ENCODE measurements at places on chromosomes 4 and X. TPM values are rescaled to one million over a fixed set of nuclear protein-coding genes. Genes with fewer than 3 reads are reported as not detected.

DNA sequence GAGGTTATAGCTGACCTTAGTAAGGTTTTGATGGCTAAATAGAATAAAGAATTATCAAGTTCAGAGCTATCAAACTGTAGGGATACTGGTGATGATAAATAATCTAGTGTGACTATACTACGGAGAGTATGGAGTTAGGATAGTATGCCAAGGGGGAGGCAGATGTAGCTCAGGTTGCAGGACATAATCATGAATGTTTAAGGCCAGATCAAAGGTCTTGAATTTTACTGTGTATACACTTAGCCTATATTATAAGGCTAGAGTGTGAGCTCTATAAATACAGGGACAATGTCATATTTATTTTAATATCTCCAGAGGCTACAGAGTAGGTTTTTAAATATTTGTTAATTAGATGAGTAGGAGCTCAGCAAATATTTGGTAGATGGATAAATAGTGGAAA lies 131.1 kb upstream of the STIM2 start:
- no peak for DNase-seq

- no peak for DNase-seq
Observed at GRCh38 chr4:64250488-64250887, 158.8 kb downstream of the TECRL start.

DNA sequence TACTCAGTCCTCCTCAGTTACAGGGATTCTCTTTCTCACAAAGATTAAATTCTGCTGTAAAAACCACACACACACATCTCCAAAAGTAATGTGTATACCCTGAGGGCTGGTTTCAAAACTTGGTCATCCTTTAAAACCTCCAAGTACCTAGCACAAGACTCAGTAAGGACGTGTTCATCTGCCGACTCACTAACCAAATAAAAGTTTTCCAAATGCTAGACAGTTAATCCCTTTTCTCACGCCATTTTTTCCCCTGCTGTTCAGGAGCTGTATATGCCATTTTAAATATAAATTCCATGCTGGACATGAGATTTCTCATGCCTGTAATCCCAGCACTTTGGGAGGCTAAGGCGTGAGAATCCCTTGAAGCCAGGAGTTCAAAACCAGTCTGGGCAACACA lies 3.9 kb upstream of the SAT1 start:
- DNase-seq, result no peak

Gene FAAH2
- 0.23 TPM for polyA plus RNA-seq

DNA sequence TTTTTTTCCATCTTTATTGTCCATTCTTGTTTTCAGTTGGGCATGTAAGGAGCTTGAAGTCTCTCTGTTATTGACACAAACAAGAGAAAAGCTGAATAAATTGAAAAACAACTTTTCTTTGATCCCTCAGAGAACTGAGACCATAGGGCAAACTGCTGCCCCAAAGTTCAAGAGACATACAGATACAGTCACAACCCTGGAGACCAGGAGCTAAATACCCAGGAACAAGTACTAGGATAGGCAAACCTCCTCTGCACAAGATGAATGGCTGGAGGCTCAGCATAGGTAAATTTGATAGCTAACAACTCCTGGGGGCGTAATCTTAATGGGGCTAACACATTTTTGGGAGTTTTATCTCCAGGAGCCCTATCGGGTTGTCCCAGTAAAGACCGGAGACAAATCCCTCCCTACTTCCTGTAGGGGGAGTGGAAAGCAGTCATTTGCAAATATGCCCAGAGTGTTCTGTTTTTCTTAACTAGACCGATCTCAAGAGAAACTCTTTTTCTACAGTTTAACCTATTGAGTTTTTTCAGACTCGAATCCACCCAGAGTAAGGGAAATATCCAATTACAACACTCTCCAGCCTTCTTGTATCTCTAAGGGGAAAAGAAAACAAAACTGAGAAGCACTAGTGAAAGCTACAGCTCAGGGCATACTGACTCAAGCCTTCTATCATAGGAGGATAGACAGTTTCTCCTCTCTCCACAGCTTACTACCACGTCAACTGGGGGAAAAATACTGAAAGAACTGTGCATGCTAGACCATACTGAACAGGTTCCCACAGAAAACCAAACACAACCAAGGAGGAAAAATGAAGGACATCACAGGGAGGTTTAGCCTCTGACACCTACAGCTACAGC lies 23.1 kb downstream of the MAGEA8 start:
- no peak for DNase-seq

DNA sequence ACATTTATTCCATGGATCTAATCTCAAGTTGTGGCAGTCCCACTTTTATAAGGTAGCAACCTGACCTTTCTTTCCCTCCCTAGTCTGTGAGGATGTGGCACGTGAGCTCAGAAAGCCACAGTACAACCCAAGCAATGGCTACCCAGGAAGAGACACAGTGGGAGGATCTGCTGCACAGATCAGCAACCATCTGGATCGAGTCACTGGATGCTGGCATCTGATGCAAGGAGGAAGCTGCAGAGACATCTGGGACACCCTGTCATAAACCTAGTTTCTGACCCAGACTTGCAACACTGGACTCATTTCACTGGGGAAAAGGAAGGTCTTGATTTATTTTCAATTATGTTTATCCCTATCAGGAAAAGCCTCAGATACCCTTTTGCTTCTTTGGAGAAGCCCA lies 327.1 kb downstream of the PAPSS1 start:
- DNase-seq, result peak; percentile 30

Gene MECP2
- polyA plus RNA-seq, result 7.0 TPM

- DNase-seq, result no peak
Observed at GRCh38 chr4:11483046-11483445, 54.4 kb upstream of the HS3ST1 start.

Gene GLRA2
- polyA plus RNA-seq, result not detected

Gene TMSB15B
- 15.2 TPM for polyA plus RNA-seq

Gene BANK1
- 0.05 TPM for polyA plus RNA-seq

- DNase-seq, result no peak
Observed at GRCh38 chrX:103828529-103828928, 3.5 kb downstream of the RAB9B start.

Gene ARR3
- polyA plus RNA-seq, result not detected

GRCh38 chr4:105067946-105068345 lies 78.7 kb upstream of the TET2 start:
- DNase-seq, result no peak

Gene AFP
- 0.54 TPM for polyA plus RNA-seq

GRCh38 chrX:69876221-69876620 lies 173.5 kb downstream of the AWAT2 start:
- DNase-seq, result no peak

Gene P2RY8
- 0.08 TPM for polyA plus RNA-seq

GRCh38 chr4:187000281-187000680 lies 276.6 kb upstream of the FAT1 start:
- no peak for DNase-seq

DNA sequence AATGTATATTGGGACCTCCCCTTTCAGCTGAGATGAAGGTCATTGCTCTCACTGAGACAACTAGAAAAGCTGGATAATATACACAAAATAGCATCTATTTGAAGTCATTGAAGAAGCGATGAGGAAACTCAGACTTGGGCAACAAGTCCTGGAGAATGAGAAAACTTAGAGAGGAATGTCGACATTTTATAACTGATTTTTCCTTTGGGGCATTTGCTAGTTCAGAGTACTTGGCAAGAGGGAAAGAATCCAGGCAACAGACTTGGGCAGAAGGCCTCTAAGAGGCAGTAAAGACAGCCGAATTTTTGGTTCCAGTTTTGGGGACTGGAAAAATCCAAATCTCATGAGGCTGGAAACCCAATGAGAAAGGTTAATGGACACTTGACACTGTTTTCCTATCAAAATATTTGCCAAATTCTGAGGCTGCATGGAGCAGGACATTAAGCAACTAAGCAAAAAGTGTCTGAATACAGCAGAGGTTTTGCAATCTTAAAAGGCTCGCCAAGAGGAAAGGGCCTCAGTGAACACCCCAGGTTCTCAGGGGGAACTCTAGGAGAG lies 21.0 kb upstream of the ANXA5 start:
- no peak for DNase-seq

Gene VSIG1
- polyA plus RNA-seq, result not detected

Gene TMSB15C
- 2.9 TPM for polyA plus RNA-seq

Gene AKAP4
- polyA plus RNA-seq, result not detected

DNA sequence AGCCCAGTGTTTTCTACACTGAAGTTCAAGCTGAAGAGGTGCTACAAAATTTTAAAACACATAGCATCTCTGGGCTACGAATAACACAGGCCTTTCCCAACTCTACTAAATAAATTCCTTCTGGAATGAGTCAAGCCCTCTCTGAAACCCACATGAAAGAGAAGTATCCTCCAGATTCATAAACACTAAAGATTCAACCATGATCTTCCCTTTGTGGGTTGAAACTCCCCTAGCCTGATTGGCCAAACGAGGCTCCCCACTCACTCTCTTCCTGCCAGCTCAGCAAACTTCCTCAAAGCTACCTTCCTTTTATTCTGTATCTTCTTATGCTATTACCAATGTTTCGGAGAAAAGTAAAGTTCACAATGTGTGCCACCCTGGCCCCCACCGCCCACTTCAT lies 95.4 kb downstream of the NKX6-1 start:
- no peak for DNase-seq

GRCh38 chrX:49761481-49761880 lies 65.7 kb upstream of the PAGE1 start:
- DNase-seq, result no peak

Gene GC
- polyA plus RNA-seq, result not detected

GRCh38 chr4:76607266-76607799 lies 172.3 kb downstream of the SHROOM3 start:
- DNase-seq, result no peak

DNA sequence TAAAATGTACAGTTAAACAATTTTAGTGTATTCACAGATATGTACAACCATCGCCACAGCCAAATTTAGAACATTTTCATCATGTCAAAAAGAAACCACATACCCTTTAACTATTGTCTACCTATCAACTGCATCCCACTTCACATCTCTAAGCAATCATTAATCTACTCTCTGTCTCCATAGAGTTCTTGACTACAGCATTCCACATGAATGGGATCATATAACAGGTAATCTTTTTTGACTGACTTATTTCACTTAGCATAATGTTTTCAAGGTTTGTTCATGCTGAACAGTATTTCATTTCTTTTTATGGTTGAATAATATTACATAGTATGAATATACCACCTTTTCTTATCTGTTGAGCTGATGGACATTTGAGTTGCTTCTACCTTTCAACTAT lies 281.4 kb upstream of the EDA2R start:
- no peak for DNase-seq

- peak; percentile 33 for DNase-seq
Observed at GRCh38 chrX:104195489-104196084, 29.3 kb downstream of the FAM199X start.

DNA sequence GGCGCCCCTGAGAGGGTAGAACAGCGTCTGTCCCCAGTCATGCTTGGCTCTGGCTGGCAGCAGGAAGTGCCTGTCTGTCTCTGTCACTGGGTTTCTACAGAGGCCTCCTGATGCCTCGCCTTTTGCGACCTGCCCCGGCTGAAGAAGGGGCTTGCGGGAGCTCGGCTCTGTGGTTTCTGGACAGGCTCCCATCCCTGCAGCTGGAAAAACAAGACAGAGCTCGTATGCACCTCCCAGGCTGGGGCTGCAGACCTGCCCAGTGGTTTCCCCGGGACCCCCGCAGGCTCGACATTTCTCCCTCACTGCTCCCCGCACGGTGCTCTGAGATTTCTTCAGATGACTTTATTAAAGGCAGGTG lies 57.0 kb upstream of the SORCS2 start:
- no peak for DNase-seq

Gene MAGEA4
- 0.19 TPM for polyA plus RNA-seq

- no peak for DNase-seq
Observed at GRCh38 chr4:41406113-41406516, 131.8 kb upstream of the LIMCH1 start.

- DNase-seq, result no peak
Observed at GRCh38 chr4:1640190-1640589, 43.9 kb downstream of the FAM53A start.

Gene ARHGAP6
- 0.16 TPM for polyA plus RNA-seq

Gene TMEM47
- polyA plus RNA-seq, result 0.02 TPM

DNA sequence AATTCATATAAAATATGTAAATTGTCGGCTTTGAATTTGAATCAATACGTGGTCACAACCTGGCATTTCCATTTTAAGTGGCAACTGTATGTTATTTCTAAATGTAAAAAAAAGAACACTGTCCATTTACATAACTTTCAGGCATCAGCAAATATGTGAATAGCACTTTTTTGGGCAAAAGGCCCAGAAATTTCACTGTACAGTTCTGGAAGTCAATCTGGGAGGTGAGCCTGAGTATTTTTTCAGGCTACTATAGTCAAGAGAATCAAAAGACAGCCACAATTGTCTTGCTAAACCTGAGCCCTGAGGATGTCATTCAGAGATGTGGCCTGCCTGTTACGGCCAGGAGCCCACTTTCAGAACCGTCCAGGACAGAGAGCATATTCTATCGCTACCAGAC lies 543.9 kb upstream of the MAGEB2 start:
- no peak for DNase-seq

GRCh38 chrX:156008915-156009314 lies 11.4 kb downstream of the IL9R start:
- DNase-seq, result no peak

DNA sequence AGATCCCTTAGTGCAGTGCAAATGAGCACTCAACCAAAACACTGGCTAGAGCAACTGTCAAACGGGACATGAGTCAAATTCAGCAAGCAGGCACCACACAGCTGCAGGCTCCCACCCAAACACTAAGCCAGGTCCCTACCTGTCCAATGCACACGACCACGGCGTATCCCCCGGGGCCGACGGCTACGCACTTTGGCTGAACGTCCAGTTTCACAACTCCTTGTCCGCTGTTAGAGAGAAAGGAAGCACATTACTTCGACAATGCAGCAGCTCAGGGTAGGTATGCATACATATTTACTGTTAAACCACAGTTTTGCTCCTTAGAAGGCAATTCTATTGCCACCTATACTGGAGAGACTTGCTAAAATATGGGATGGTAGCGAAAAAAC lies 35.4 kb downstream of the WDR1 start:
- DNase-seq, result peak; percentile 17

DNA sequence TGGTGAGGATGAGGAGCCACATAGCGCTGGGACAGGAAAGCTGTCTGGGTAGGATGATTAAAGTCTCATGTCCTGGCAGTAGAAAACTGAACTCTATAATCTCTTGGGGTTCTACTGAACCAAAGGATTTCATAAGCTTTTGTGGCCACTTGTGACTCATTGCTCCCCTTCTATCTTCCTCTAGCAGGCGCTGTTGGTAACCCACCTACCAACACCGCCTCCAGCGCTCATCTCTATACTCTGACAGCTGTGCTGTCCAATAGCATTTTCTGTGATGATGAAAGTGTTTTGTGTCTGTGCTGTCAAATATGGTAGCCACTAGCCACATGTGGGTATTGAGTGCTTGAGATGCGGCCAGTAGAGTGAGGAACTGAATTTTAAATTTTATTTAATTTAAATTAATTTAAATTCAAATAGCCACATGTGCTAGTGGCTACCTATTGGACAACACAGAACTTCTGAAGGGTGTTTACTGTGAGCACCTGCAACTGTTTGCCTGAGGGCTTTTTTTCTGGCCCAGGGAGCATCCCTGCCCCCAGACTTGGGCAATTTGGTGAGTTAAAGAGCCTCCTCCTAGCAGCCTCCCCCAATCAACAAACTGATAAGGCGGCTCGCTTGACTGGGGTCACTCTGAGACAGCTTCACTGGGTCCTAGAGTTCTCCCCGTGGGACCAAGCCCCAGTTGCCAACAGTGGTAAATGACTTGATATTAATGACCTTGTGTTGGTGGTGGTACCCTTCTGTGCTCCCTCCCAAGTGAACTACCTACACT lies 169.2 kb upstream of the ATP6AP2 start:
- DNase-seq, result no peak

Gene TFDP3
- polyA plus RNA-seq, result not detected

Measured in SK-N-SH (cell line).